ENCODE measurements at places on chromosomes 12 and 14.
A peak's percentile ranks its signal among the peaks of the same experiment; 100 is the strongest.

DNA sequence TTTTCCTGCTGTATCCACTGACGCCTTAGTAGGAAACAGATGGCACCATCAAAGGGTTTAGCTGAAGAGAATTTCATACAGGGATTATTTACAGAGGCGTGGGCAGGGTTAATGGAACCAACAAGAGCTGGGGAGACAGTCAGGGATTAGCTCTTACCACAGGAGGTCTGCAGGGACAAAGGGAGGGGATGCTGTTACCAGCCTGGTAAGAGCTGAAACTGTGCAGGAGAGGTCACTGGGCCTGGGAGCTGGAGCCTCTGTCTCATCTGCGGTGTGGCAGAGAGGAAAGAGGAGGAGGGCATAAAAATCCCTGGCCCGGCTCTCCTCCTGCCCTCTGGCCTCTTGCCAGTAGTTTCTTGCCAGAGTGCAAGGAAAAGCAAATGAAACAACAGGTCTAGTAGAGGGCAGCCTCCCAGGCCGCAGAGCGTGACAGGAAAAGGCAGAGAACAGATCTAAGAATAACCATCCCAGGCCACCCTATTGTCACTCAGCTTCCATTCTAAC lies 18.9 kb upstream of the POC1B start:
- no peak for DNase-seq

DNA sequence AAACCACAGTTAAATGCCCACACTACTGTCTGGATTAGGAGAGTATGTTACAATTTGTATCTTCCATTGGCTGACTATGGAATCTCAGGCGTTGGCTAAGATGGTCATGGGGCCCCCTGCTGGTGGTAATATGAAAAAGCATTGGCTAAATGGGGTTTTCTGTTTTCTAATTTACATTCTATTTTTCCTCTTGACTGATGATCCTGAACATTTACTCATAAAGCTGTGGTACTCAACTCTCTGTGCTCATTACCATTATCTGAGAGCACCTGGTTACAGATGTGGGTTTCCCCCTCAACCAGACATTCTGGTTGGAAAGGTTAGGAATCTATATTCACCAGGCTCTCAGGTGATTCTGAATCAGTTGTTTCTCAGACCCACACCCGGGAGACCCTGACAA lies 64.8 kb downstream of the WSCD2 start:
- DNase-seq, result peak; percentile 68

DNA sequence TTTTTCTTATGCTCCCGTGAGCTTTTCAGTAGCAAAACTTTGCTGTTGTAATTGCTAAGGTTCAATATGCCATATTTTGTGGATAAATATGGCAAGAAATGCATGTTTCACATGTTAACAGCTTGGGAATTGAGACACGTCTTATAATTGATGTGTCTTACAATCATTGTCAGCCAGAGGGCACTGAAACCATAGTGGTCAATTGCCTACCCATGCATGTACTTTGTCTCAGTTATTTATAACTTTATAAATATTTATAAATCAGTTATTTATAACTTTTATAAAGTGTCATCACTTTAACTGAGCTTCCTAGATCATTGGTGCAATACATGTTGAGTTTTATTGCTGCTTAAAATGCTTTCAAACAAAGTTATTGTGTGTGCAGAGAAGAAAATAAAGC lies 82.0 kb downstream of the CATSPERB start:
- peak; percentile 66 for DNase-seq

GRCh38 chr12:104654665-104655609 lies 198.2 kb downstream of the CHST11 start:
- DNase-seq, result no peak

- DNase-seq, result no peak
These were observed 113.9 kb downstream of the ANO4 start for GRCh38 chr12:100908501-100908900.

- DNase-seq, result peak; percentile 64
These were observed at the start of gene DNAAF2 for GRCh38 chr14:49634547-49635334. Gene DNAAF2 (minus strand): TSS chr14:49635244. CDS start chr14:49635149, 95 bp downstream.

Measured in GM13976 (cell line).